ENCODE measurements at places on chromosomes 7 and 10.

DNA sequence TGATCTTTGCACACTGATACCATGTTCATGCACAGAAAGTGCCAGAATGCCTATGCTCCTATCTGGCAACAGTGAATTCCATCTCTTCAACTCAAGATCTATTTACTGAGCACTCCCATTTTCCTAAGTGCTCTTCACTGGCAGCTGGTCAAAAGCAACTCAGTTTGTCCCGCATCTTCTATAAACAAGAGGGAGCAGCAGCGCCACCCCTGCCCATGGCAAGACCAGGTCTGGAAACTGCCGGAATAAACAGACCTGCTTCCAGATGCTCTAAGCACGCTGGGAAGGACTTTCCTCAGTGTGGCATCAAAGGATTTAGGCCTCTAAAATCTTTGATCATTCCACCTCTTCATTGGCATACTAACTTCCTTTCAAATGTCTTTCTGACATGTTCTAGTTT is 104.4 kb upstream of the MACROH2A2 start:
- DNase-seq: no peak

- no peak for DNase-seq
These were observed 131.6 kb upstream of the NPY start for GRCh38 chr7:24152356-24152755.

GRCh38 chr10:12405342-12406320 is 56.3 kb downstream of the CAMK1D start:
- DNase-seq: no peak

- DNase-seq: no peak
These were observed 177.9 kb downstream of the PLXNA4 start for GRCh38 chr7:132398253-132398925.

DNA sequence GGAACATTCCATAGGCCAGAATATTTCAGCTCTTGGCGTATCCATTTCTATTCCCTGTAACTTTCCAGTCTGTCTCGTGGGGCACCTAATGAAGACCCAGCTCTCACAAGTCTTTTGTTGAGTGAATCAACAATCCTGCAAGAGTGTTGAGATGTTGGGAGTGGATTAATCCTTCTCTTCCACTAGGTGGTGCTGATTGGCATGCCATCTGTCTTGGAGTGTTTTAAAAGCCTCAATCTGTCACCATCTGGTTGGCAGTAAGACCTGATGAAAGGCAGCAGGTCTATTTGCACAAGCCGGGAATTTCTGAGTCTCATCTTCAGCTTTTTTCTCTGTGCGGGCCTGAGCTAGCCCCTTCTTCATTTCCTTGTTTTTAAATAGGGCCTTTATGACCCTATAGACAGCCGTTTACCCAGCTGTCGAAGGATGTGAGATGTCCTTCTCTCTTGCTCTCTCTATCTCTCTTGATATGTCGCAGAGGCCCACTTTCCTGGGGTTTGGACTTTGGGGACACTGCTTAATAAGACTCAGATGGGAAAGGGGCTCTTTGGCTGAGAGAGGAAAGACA is 180.5 kb downstream of the ZNF365 start:
- no peak for DNase-seq

DNA sequence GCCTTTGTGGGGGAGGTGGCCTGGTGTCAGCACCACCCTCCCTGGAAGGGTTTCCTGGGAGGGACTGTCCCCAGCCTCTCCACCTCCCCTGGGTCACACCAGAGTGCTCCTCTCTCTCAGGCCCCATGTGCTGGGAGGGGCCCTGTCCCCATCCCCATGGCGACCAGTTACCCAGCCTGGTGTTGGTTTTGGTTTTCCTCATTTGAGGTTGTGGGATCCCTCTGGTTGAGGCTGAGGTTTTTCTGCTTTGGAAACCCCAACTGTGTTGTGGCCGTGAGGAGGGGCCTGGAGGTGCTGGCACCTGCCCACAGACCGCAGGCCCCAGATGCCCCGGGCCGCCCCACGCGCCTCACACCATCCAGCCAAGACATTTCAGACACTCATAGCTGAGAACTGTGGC is 106.3 kb downstream of the GRK5 start:
- no peak for DNase-seq

All from pancreas (tissue), 10 donors.